ENCODE measurements at places on chromosomes 3 and 15. TPM values are rescaled to one million over a fixed set of nuclear protein-coding genes. Genes with fewer than 3 reads are reported as not detected.

- DNase-seq: no peak
Observed at GRCh38 chr15:69398491-69398891, 15.7 kb upstream of the KIF23 start.

DNA sequence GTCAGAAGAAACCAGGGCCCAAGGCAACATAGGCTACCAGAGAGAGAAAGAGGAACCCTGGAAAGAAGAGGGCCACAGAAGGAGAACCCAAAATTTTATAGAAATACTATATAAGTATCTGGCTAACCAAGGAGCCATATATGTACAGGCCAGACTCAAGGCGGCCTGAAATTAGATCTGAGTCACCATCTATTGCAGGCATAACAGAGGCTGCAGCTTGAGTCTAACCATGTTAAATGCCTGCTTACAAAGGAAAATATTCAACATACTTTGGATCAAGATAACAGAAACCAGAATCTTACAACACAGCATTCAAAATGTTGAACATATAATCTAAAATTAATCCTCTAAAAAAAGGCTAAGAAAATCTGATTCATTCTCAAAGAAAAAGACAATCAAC lies 23.1 kb downstream of the IGSF11 start:
- no peak for DNase-seq

Gene TTC23
- total RNA-seq: 18.7 TPM

- DNase-seq: peak; percentile 81
Observed at GRCh38 chr3:197407053-197407452, 108.6 kb upstream of the DLG1 start.

GRCh38 chr15:83053151-83053550 lies 13.9 kb downstream of the BTBD1 start:
- no peak for DNase-seq

GRCh38 chr15:32781781-32782180 lies 64.0 kb downstream of the GREM1 start:
- no peak for DNase-seq

- DNase-seq: no peak
Observed at GRCh38 chr3:118110211-118110610, 924.4 kb downstream of the IGSF11 start.

DNA sequence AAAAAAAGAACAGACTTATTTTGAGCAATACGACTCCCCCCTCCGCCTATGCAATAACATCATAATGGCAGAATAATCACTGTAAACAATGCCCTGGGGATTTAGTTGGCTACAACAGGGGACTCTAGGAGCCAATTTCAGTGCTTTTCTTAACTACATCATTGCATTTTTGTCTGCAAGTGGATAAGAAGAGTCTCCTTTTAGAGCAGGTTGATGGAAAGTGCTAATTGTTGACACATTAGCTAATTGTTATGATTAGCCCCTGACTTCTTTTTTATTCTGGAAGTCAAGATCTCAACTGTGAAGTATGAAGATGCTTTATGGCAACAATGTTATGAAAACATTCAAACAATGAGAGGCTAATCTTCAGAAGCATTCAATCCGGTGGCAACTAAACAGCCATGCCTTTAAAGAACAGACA lies 121.2 kb downstream of the MECOM start:
- no peak for DNase-seq

DNA sequence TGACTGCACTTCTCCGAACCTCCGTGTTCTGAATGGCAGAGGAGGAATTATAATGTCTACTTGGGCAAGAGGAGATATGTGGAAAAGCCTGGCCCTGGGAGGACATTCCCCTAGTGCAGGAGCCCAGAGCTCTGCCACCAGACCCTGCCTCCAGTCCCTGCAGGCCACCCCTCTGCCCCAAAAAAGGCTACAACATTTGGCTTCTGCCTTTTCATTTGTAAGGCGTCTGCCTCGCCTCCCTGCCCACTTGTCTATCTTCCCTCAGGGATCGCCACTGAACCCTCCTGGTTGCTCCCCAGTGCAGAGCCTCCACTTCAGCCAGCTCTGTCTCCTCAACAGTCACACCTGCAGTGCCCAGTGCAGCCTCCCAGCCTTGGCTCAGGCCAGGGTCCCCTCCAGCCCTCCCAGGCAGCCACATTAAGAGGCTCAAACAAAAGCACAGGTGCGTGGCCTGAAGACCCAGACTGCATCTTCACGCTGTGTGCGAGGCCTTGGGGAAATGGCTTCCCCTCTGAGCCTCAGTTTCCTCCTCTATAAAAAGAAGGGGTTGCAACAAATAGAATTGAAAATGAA lies 125.9 kb upstream of the SMAD3 start:
- peak; percentile 51 for DNase-seq

Gene MFSD1
- total RNA-seq: 114 TPM

DNA sequence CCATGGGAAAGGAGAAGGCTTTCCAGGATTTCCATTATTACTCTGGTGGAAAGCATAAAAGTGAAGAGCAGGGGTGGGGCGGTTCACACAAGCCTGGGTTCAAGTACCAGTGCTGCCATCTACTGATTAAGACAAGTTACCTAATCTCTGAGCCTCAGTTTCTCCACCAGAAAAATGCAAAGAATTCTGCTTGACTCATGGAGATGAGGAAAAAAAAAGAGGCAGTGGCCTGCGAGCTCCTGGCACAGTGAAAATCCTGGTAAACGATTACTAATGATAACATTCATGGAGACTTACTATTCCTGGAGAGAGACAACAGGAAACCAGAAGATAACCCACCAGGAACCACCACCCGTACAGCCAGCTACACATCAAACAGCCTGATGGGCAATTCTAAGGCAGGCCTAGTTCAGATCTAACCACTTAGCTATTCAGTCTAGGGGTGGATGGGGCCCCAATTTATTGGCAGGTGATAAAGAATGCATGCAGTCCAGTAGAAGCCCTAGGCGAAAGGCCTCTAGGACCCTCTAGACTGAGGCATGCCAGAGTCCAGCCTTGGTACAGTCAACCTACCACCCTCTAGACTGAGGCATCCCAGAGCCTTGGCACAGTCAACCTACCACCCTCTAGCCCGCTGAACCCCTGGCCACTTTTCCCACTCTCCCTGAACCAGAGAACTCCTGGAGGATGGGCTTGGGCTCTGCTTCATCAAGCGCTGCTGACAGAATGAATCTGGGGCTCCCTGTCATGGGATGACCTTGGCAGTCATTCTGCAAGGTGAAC lies 2.5 kb downstream of the AMOTL2 start:
- peak; percentile 62 for DNase-seq

Gene PHLDB2
- total RNA-seq: 142 TPM

DNA sequence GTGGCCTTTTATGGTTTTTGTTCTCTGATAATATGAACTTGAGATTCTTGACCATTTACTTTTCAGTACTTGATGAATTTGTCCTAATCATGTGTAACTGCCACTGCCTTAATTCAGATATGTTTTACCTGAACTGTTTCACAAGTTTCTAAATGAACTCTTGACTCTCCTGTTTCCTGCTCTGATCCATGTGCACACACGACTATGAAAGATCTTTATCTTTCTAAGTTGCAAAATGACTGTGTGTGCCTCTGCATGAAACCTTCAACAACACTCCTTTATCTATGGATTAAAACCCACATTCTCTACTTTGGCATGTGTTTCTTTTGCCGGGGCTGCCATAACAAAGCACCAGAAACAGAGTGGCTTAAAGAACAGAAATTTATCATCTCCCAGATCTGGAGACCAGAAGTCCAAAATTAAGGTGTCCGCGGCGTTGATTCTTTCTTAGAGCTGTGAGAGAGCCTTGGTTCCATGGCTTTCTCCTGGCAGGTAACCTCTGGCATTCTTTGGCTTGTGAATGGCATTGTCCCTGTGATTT lies 275.0 kb downstream of the ADAMTSL3 start:
- no peak for DNase-seq

DNA sequence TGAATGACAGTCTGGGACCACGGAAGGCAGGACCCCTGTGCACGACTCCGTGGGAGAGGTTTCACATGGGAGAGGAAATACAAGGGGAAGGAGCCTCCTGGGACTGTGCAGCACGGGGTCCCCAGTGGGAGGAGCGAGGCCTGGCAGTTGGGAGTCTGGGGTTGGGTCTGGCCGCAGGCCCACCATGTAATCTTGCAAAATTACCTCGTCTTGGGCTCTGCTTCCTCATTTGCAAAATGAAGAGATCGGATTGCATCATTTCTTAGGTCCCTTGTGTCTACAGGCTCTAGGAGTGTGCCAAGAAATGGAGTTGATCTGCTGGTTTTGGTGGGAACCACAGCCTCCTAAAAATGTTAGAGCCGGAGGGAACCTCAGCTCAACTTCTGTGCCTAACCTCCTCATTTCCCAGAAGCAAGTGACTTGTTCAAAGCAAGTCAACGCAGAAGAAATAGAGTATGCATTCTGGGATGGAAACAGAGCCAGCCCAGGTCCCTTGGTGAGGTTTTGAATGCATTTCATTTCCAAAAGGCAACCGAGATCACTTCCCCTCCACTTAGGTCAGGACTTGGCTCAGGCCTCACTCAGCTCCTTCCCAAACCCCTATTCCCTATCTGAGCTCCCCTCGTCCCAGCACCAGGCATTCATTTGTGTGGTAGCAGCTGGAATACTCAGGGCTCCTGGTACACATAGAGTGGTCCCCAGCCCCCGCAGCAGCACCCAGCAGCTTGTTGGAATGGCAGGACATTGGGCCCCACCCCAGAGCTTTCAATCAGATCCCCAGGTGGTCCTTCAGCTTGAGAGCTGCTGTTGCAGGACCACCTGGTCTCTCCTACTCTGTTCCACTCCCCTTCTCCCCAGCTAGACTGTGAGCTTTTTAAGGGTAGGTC lies 267.7 kb downstream of the XXYLT1 start:
- no peak for DNase-seq

Gene CYP1A2
- not detected for total RNA-seq

Gene FAM107A
- total RNA-seq: 39.2 TPM

GRCh38 chr15:33440900-33441299 lies 130.1 kb downstream of the RYR3 start:
- DNase-seq: no peak

Gene GOLGA6L10
- 0.77 TPM for total RNA-seq

DNA sequence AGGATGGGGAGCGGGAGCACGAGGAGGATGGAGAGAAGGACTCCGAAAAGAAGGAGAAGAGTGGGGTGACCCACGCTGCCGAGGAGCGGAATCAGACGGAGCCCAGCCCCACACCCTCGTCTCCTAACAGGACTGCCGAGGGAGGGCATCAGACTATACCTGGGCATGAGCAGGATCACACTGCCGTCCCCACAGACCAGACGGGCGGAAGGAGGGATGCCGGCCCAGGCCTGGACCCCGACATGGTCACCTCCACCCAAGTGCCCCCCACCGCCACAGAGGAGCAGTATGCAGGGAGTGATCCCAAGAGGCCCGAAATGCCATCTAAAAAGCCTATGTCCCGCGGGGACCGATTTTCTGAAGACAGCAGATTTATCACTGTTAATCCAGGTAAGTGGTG lies 169.8 kb downstream of the FEZF2 start:
- no peak for DNase-seq

DNA sequence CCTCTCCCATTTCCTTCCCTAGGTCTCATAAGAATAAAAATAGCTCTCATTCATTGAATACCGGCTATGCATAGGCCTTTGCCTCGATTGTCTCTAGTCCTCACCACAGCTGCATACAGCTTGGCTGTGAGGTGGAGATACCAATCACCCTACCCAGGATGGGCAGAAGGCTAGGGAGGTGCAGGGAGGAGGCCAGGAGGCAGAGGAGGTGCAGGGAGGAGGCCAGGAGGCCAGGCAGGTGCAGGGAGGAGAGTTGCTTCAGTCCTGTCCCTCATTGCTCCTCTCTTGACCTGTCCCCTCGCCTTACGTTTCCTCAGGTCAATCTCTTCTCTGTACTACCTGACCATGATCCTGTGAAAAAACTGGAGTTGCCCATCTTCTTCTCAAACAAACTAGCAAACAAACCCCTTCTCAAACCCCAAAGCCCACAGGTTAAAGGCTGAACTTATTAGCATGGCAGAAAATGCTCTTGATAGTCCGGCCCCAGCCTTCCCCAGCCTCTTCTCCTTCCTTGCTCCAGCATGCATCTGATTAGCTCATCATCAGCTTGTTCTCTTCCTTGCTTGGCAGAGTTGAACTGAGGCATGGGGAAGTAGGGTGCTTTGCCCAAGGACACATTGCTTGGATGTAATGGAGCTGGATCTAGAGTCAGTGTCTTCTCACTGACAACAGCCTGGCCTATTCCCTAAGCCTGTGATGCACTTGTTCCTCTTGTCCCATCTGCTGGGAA lies 15.8 kb downstream of the PODXL2 start:
- DNase-seq: peak; percentile 43

DNA sequence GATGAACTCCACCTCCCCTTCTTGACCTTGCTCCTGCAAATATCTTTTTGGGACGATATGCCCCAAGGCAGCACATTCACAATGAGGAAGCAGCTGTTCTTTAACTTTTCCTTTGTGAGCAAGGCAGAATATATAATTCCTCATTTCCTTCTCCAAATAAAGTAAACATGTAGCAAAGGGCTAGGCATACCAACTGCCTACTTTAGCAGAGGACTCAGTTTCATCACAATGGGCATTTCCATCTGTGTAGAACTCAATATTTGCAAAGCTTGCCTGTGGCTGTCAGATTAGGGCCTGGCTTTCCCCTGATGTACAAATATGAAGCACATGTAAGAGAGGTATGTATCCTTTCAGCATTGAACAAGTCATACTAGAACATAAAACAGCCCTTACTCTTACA lies 366.9 kb downstream of the RSL24D1 start:
- DNase-seq: no peak

DNA sequence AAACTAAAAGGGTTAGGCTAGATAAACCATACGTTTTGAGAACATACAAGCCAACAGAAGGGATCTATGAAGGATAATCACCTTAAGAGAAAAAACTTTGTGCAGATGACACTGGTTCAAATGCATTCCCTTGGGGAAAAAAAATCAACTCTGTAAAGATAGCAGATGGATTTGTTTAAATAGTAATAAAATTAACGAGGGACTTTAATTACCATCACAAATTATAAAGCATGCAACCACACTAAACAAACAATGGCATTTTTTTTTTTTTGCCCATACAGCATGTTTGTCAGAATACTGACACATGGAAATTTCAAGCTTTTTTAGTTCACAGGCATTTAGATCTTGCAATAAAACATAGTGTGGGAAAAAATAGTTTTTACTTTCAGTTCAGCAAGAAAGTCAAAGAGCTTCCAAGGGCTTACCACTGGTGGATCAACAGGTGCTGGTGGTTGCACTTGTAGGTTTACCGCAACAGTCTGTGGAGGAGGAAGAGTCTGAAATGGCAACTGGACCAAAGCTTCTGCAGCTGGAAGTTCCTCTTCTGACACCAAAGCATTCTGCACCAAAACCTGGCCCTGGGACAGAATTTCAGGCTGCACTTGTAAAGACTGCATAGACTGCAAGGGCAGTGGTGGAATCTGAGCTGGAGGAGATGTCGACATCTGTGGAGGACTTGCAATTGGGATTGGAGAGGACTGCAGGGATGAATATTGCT lies 53.1 kb downstream of the PHC3 start:
- no peak for DNase-seq
